ENCODE measurements at places on chromosomes 5 and 9.
A peak's percentile ranks its signal among the peaks of the same experiment; 100 is the strongest.

DNA sequence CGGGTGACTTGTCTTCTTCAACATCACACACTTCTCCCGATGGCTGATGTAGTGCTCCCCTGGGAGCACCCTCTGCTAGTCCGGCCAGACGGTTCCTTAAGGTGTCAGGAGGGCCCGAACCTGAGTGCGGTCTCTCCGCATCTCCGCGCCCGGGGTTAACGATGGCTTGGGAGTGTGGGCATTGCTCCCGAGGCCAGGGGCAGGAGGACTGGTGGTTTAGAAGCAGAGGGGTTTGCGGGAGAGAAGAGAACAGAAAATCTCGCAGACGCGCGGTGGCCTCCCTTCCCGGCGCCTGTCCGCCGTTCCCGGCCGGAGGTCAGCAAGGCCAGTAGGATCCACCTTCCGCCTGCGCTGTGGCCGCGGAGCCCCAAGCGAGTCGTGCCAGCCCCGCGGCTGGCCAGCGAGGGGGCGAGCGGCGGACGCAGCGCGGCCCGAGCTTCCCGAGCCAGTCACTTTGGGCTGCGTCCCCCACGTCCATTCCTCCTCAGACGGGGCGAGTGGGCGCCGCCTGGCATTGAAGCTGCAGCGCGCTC is 700 bp downstream of the CDO1 start:
- DNase-seq: no peak

GRCh38 chr5:95973793-95974325 is 12.2 kb upstream of the ELL2 start:
- DNase-seq: peak; percentile 27

- no peak for DNase-seq
Observed at GRCh38 chr9:82052081-82052480, 63.5 kb downstream of the SPATA31D1 start.

- DNase-seq: no peak
Observed at GRCh38 chr9:134536101-134536900, 105.3 kb upstream of the COL5A1 start.
